GM23248 (cell line): ENCODE measurements at places on chromosomes 16 and 17.

GRCh38 chr16:85777583-85778310 lies 21.6 kb downstream of the EMC8 start:
- peak; percentile 6 for DNase-seq

- DNase-seq = no peak
Observed at GRCh38 chr16:28932339-28933141, 769 bp downstream of the CD19 start.

GRCh38 chr16:73190256-73190655 lies 142.3 kb upstream of the ZFHX3 start:
- no peak for DNase-seq

GRCh38 chr16:73124665-73125375 lies 76.9 kb upstream of the ZFHX3 start:
- DNase-seq = no peak

GRCh38 chr16:27322858-27323780 lies 9.3 kb downstream of the IL4R start:
- DNase-seq = no peak

DNA sequence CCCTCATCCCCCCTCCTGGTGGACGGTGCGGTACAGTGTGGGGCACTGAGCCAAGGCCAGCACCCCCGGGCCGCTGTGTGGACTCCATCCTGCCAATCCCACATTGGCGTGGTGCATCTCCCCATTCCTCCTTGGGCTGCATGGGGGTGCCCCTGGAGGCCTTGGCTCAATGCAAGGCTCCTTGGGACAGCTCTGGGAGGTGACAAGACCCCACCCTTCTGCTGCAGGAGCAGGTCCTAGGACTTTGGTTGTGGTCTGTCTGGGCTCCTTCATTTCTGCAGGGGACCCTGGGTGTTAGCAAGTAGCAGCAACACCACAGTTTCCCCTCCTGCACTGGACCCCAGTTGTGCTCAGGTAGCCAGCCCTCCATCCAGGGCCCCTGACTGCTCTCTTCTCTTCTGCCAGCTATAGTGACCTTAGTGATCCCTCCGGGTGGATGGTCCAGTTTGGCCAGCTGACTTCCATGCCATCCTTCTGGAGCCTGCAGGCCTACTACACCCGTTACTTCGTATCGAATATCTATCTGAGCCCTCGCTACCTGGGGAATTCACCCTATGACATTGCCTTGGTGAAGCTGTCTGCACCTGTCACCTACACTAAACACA lies 1.3 kb downstream of the PRSS21 start:
- DNase-seq = no peak

- peak; percentile 58 for DNase-seq
Observed at GRCh38 chr16:8874388-8874787, 5.6 kb upstream of the CARHSP1 start.

GRCh38 chr17:49998836-49999511 lies 4.0 kb upstream of the DLX3 start:
- no peak for DNase-seq

DNA sequence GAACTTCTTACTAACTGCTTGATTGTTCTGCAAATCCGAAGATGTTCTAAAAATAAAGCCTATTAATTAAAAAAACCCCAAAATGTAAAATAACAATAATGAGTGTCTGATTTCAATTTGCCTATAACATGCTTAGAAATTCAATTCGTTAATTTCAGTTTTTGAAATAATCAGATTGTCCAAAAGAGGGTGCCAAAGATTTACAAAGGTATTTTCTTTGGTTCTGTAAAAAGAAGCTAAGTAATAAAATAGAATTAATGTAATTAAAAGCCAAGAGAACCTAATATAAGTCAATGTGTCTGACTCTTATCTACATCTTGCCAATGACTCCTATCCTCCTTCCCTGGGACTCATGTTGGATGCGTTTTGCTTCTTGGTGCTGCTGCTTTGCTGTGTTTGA lies 75.0 kb upstream of the CPHXL start:
- peak; percentile 19 for DNase-seq

- peak; percentile 84 for DNase-seq
Observed at GRCh38 chr16:2039274-2040031, 8.2 kb downstream of the NTHL1 start.

- DNase-seq = peak; percentile 54
Observed at GRCh38 chr17:76556765-76557367, 17.0 kb downstream of the PRCD start.

DNA sequence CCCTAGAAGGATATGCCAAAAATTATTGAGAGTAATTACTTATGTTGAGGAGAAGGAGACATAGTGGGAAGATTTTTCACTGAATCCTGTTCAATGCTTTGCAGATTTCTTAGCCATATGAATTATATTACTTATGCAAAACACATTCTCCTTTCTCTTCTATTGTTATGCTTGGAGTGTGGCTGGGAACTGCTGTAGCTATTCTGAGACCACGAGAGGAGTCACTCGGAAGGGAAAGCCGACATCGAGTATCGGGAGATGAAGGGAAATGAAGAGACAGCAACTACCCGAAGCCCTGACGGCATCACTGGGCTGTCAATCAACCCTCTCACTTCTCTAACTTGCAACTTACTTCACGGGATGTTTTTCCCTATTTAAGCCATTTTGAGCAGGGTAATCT lies 39.6 kb downstream of the STX8 start:
- DNase-seq = no peak

GRCh38 chr16:58021661-58022551 lies 3.6 kb upstream of the MMP15 start:
- peak; percentile 83 for DNase-seq

- no peak for DNase-seq
Observed at GRCh38 chr16:35639233-35640205, 2180.1 kb downstream of the TP53TG3F start.

GRCh38 chr17:21165922-21166594 lies 39.3 kb downstream of the DHRS7B start:
- peak; percentile 35 for DNase-seq

- peak; percentile 83 for DNase-seq
Observed at GRCh38 chr16:87487361-87487924, 5.4 kb downstream of the ZCCHC14 start.

DNA sequence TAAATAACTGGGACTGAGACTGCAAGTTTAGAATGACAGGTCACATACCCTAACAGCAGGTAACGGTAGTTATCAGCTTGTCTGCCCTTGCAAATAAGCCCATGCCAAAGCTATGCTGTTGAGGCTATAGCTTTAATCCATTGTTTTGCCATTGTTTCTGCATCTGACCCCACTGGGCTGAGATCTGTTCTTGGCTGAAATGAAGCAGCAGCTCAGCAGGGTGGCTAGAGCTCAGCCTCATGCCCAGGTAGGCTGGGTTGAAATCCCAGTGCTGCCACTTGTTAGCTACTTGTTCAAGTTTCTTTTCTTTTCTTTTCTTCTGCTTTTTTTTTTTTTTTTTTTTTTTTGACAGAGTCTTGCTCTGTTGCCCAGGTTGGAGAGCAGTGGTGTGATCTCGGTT lies 40.1 kb downstream of the NKD1 start:
- no peak for DNase-seq

- peak; percentile 9 for DNase-seq
Observed at GRCh38 chr17:546456-546855, 168.2 kb downstream of the VPS53 start.

- no peak for DNase-seq
Observed at GRCh38 chr16:82533189-82533588, 93.6 kb upstream of the CDH13 start.

GRCh38 chr17:68036304-68037147 lies 991 bp downstream of the KPNA2 start:
- peak; percentile 80 for DNase-seq

GRCh38 chr16:8431783-8432182 lies 158.5 kb downstream of the TMEM114 start:
- no peak for DNase-seq

DNA sequence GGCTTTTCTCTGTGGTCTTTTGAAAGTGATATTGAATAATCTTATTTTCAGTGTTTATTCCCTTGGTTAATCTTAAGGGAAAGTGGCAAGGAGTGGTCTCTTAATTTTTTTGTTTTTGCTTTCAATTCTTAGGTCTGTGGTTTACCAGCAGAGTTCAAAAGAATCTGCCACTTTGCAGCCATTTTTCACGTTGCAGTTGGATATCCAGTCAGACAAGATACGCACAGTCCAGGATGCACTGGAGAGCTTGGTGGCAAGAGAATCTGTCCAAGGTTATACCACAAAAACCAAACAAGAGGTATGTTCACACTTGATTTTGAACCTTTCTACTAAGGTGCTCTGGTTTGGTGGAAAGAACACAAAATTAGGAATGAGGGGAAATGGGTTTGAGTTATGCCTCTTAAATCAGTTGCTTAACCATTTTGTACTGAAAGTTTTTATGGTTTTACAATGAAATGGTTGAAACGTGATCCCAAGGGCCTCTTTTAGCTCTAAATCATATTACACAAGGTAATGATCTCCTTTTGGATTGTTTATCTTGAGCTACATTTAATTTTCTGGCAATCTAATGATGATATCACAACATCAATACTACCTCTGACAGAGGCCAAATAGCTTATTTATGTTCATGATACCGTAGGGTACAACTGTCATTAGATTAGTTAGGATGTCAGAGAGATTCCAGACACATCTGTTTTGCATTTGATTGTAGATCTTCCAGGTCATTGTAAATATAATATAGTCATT lies 51.6 kb upstream of the CRISPLD2 start:
- DNase-seq = no peak

DNA sequence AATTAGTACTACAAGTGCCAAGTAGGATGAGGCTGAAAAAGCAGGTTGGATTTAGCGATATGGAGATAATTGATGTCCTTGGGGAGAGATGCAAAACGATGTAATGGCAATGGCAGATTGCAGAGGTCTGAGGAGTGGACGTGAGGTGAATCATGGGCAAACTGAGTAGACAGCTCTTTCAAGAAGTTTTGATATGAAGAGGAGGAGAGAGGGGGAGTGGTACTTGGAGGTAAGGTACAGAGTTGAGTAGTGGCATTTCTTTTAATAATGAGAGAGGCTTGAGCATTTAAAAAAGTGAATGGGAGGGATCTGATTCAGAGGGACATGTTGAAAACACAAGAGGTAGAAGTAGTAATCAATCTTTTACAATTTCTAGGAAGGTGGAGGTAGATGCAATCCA lies 17.7 kb upstream of the VPS4A start:
- DNase-seq = no peak

DNA sequence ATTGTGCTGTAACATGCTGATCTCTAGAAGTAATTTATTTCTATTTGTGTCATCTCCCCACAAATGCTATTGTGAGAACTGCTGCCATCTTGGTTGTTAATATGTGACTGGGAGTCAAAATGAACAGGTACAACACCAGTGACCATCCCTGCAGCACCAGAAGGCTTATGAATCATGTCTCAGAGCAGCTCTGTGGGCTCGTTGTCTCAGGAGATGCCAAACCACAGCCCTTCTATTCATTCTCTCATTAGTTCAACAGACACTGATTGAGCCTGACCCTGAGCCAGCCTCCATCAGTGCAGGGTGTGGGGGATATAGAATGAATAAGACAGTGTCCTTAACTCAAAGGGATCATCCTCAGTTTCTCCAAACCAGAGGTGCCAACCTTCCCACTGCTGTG lies 92.5 kb downstream of the UTP18 start:
- DNase-seq = no peak

GRCh38 chr17:64418506-64419339 lies 28.1 kb upstream of the PECAM1 start:
- DNase-seq = peak; percentile 81

DNA sequence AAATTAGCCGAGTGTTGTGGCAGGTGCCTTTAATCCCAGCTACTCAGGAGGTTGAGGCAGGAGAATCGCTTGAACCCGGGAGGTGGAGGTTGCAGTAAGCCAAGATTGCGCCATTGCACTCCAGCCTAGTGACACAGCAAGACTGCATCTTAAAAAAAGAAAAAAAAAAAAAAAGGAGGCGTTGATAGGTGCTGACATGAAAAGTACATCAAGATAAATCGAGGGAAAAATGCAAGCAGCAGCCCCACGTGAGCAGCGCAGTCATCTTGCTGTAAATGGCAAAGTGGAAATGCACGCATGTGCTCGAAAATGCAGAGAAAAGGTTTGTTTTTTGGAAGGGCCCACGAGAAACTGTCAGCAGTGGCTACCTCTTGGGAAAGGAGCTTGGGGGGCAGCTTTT lies 20.9 kb downstream of the MXRA7 start:
- no peak for DNase-seq

DNA sequence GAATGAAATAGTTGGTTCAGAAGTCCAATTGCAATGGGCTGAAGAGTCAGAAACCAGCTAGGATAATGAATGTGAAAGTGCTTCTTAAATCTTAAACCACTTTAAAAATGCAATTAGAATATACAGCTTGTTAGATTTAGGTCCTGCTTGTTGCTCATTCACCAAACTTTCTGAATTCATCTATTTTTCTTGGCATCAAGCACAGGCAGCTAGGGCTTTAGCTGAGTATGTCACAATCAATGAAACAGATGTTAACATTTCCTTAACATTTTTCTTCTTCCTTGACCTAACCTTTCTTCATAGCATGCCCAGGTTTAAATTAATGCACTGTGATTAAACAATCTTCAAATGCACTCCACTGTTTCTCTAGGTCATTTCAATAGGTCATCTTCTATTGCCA lies 14.4 kb downstream of the KIF2B start:
- DNase-seq = peak; percentile 3

DNA sequence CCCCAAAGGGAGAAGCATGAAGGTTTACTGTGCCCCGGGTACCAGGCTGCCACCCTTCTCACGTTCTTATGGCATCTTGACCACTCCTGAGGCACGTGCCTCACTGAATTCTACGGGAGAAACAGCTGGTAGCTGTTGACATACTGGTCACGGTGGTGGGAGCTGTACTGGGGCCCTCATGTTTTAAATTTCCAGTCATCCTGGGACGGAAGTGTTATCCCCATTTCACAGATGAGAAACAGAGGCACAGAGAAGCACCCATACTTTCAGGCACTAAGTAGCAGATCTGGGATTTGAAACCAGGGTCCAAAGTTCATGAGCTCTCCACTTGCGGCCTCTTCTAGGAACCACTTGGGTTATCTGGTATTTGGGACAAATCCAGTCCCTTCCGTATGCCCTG lies 26.3 kb upstream of the DOC2B start:
- no peak for DNase-seq

GRCh38 chr17:35906191-35906925 lies 24.2 kb downstream of the RDM1 start:
- peak; percentile 51 for DNase-seq

- DNase-seq = peak; percentile 68
Observed at GRCh38 chr16:1984347-1985225, 593 bp downstream of the GFER start.

DNA sequence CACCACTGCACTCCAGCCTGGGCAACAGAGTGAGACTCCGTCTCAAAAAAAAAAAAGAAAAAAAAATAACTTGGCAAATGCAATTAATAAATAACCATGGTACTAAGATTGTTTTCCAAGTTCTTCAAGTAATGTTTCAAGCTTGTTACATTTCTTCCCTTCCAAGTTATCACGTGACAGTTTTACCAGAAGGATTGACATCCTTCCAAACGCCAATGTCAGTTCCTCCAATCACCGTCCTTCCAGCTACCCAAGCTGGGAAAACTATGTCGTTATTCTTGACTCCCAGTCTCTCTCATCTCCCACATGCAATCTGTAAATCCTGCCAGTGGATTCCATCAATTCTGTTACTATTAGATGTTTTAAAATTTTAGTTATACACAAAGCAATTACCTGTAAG lies 3.9 kb upstream of the PHAF1 start:
- no peak for DNase-seq

GRCh38 chr16:72502594-72503005 lies 330.6 kb upstream of the PMFBP1 start:
- no peak for DNase-seq

GRCh38 chr16:50114357-50115129 lies 38.6 kb upstream of the TENT4B start:
- DNase-seq = peak; percentile 48
